Stomach (tissue), 19 donors: ENCODE measurements at places on chromosomes 3 and 15. TPM values are rescaled to one million over a fixed set of nuclear protein-coding genes. Genes with fewer than 3 reads are reported as not detected.

The SAMMSON gene
- total RNA-seq: 2.9 TPM

The KLHL40 gene
- total RNA-seq: not detected

GRCh38 chr15:86016750-86017149 lies 62.9 kb upstream of the AGBL1 start:
- H3K27me3 ChIP-seq: no peaks in the 10 kb centered on the region
- no peak overlapping the region for H3K27ac ChIP-seq
- no peak for DNase-seq
- H3K36me3 ChIP-seq: no peaks in the 10 kb centered on the region
- H3K4me1 ChIP-seq: peaks cover 6% of the 10 kb centered on the region

- peak overlapping the region; percentile 45 for H3K27ac ChIP-seq
- no peak overlapping the region for H3K4me3 ChIP-seq
- no peaks in the 10 kb centered on the region for H3K27me3 ChIP-seq
- H3K36me3 ChIP-seq: no peaks in the 10 kb centered on the region
- peaks cover 28% of the 10 kb centered on the region for H3K4me1 ChIP-seq
Measured at GRCh38 chr15:90818251-90819210, 49.9 kb upstream of the FURIN start.
